CD4-positive, alpha-beta memory T cell (primary cell): ENCODE measurements at places on chromosomes 1 and 21.

DNA sequence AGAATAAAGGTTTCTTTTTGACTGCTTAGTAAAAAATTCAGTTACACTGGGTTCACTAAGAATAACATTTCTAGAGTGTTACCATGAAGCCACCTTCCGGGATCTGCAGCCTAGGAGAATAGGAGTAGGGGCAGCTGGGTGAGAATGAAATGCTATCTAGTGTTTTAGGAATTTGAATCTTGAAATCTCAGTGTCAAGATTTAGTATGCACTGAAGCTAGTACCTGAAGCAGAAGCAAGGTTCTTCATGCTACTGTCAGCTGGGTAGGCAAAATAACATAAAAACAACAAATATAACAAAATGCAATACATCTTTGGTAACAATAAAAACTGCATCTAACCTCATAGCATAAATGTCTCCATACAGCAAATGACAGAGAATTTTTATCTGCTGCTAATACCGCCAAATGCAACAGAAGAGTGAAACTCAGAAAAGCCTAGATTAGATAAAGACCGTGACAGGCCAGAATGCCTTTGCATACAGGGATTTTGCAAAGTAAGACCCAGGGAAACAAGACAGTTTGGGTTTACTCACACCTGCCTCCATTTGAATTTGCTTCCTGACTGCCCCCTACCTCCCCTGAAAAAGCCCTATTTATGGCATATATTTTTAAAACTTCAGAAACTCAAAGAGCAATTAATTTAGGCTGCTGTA, 58.2 kb downstream of the GADD45A start:
- no peak for DNase-seq

- DNase-seq = no peak
Measured at GRCh38 chr1:159829273-159829634, 2.6 kb downstream of the SLAMF8 start.

- DNase-seq = no peak
Measured at GRCh38 chr1:47872886-47873285, 124.3 kb downstream of the TRABD2B start.

DNA sequence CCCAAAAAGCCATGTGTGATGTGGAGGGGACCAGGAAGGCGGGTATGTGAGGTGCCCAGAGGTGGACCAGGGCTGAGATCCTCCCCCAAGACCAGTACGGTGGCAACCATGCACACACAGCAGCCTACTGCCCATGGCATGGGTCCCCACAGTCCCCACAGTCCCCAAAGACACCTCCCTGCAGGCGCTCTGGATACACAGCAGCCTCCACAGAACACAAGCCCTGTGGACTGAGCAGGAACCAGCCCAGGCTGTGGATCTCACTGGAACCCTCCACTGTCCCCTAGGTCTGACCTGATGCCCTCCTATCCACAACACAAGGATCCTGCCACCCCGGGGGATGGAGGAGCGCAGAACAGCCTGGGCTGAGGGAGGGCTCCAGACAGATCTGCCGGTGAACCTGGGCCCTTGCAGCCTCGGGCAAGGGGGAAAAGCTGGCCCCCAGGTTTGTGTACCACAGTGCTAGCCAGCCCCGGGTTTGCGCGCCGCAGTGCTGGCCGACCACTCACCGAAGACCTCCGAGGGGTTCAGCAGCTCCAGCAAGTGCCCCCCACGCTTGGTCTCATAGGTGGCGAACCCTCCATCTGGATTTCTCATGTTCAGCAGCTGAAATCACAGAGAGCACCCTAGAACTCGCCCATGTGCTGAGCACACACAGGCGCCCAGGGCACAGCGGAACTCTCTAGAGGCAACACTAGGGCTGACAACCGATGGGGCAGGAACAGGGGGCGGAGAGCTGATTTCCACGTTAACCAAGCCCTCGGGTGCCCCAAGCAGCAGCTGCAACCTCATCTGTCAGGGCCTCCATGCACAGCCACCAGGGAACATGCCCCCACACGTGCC, 22.1 kb upstream of the SPATC1L start:
- no peak for DNase-seq

DNA sequence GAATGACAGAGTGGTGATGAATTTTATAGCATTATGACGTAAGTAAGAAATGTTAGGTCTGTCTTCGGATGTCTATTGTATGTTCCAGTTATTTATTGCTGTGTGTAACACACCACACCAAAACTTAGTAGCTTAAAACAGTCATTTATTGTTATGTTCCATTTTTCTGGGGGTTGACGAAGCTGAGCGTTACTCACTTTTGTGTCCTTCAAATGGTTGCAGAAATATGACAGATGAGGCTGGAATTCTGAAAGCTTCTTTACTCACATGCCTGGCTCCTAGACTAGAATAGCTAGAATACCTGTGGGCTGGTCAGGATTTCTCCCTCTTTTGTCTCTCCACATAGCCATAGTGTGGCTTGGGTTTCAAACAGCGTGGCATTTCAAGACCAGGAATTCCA, 62.1 kb upstream of the S1PR1 start:
- no peak for DNase-seq

- DNase-seq = no peak
Measured at GRCh38 chr21:46567348-46567747, 37.5 kb downstream of the S100B start.

DNA sequence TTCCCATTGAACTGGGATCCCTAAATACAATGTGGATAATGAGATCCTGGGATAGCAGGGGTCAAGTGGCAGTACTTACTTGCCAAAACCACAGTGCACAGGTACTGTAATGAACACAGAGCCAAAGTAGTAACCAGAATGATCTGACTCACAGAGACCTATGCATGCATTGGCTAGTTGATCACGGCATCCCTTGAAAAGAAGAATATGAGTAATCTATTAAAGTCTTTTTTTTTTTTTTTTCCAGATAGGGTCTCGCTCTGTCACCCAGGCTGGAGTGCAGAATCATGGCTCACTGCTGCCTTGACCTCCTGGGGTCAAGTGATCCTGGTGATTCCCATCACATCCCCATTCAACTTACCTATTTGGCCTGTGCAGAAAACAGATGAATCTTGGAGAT, 29.4 kb upstream of the EIF4G3 start:
- no peak for DNase-seq

DNA sequence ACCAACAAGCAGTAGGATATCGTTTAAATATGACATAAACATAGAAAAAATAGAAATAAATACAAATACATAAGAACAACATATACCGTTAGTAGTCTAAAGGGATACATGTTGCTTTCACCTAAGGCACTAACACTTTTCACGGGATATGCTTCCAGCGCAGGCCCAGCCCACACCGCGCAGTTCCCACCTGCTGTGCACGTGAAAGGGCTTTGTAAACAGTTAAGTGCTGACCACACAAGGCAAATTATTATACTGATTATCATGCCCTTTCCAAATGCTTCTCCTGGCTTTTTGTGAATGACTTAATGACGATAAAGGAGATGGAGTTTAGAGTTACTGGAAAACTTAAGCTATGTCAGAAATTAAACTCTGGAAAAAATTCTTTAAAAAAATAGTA, 11.3 kb upstream of the IL22RA1 start:
- no peak for DNase-seq

DNA sequence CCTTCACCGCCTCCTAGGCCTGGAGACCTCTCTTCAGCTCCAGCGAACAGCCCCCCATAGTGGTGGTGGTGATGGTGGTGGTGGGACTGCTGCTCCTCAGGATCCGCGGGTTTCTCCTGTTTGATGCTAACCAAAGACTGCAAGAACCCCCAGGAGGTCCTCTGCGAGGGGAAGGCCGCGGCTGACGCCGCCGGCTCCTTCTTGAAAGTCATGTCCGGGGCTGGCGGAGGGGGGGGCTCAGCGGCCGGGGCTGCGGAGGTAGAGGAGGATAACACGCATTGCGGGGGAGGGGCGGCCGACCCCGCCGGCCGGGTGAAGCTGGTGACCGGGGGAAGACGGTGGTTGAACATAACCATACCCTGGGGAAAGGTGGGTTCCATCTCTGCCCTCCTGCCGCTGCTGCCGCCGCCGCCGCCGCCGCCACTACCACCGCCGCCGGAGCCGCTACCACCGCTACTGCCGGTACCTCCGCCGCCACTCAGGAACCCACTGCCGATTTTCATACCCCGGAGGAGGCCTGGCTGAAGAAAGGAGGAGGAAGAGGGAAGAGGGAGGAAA, 554 bp downstream of the ZNF281 start:
- DNase-seq = no peak

GRCh38 chr1:143691400-143691891, 280.3 kb downstream of the FAM72C start:
- DNase-seq = no peak

DNA sequence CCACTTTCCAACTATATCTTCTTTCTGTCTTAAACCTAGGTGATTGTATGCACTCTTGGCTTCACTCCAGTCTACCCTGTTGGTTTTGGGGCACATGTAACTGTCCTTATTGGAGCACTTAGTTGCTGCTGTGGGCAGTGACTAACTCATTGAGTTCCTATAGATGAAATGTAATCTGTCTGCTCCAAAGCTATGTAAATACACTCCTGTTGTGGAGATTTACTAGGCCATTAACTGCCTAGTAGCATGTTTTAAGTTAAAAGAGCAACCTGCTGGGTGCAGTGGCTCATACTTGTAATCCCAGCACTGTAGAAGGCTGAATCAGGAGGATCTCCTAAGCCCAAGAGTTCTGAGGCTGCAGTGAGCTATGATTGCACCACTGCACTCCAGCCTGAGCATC, 137.6 kb downstream of the ZMYM4 start:
- DNase-seq = no peak

DNA sequence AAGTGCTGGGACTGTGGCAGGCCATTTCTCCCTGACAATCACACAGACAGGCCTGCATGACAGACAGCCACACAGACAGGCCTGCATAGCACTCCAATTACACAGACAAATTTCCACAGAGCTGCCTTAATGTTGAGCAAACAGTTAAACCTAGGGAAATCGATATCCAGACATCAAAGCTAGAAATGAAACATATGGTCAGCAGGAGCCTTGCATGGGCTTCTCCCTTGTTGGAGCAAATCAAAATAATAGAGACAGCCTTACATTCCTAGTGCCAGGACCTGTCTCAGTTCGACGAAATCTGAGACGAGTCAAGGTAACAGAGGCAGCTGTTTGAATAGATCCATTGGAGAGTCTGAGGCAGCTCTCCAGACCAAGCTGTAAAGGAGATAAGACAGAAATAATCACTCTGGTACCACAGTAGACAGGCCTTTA, 42.4 kb downstream of the OLFML3 start:
- DNase-seq = no peak

GRCh38 chr1:234620272-234621126, 10.5 kb upstream of the IRF2BP2 start:
- no peak for DNase-seq

DNA sequence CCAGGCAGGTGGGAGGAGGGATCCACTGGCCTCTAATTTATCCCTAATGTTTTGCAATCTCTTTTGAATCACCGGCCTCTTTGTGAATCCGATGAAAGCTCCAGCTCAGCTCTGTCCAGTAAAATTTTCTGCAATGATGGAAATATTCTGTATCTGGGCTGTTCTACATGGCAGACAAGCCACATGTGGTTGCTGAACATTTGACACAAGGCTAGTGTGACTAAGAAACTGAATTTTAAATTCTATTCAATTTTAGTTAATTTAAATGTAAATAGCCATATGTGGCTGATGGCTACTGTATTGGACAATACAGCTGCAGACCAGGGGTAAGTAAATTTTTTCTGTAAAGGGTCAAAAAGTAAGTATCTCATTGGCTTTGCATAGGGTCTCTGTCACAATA, 135.1 kb downstream of the CSMD2 start:
- DNase-seq = no peak

GRCh38 chr1:74343216-74343615, 108.0 kb downstream of the TNNI3K start:
- no peak for DNase-seq

DNA sequence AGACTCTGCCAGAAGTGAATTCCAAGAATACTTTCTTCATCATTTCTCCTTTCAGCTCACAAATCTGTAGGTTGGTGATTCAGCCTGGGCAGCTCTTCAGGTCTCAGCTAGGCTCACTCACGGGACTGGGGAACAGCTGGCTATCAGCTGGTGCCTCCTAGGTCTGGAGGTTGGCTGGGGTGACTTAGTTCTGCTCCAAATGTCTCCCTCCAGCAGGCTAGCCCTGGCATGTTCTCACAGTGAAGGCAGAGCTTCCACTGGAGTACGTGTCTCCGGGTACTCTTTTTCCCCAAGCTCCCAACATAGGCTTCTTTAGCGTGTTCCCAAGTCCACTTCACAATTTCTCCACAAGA, 12.5 kb upstream of the VAMP4 start:
- no peak for DNase-seq

- DNase-seq = no peak
Measured at GRCh38 chr1:107807855-107808254, 157.1 kb downstream of the VAV3 start.

DNA sequence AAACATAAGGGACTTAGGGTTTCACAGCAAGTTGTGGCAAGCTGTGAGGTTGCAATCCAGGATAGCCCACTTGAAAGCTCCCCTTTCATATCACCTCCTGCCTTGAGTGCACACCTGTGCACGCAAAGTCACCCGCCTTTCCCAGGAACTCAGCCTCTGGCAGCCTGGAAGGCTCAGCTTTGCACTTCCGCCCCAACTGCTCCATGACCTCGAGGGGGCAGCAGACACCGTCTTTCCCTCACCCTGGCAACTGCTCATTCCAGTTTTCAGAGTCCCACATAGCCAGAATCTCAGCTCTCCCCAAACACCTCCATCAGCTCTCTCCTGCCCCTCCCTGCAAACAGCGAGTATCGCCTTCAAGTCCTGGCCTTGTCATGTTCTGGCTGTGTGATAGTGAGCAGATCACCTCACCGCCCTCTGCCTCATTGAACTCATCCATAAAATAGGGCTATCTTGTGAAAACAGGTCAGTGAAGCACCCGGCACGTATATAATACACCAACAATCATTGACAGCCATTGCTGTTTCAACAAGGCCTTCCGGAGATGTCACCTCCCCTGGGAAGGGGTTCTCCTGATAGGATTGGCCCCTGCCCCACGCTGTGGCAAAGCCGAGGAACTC, 32.2 kb upstream of the EPB41 start:
- DNase-seq = peak; percentile 75

DNA sequence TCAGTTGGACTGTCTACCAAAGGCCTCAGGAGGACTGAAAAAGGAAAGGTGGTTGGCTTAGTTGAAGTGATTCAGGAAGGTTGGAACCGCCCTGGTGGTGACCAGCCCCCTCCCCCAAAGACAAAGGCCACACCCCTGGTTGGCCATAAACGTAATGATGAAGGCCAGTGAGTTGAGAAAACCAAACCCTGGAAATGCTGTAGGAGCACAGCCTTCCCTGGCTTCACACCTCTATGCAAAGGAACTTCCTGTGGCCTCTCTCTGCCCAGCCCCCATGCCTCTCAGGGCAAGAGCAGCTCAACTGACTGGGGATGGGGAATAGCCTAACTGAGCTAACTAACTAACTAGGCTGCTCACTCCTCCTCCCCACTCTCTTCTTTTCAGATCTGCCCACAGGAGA, 90.4 kb downstream of the NPHP4 start:
- no peak for DNase-seq

- DNase-seq = peak; percentile 63
Measured at GRCh38 chr1:89295187-89295586, 22.5 kb upstream of the GBP5 start.

- no peak for DNase-seq
Measured at GRCh38 chr1:154391086-154391770, 13.9 kb upstream of the IL6R start.
